ENCODE measurements at places on chromosomes 3 and 15.

GRCh38 chr3:138452436-138452835, 18.0 kb downstream of the ESYT3 start:
- no peak for DNase-seq

DNA sequence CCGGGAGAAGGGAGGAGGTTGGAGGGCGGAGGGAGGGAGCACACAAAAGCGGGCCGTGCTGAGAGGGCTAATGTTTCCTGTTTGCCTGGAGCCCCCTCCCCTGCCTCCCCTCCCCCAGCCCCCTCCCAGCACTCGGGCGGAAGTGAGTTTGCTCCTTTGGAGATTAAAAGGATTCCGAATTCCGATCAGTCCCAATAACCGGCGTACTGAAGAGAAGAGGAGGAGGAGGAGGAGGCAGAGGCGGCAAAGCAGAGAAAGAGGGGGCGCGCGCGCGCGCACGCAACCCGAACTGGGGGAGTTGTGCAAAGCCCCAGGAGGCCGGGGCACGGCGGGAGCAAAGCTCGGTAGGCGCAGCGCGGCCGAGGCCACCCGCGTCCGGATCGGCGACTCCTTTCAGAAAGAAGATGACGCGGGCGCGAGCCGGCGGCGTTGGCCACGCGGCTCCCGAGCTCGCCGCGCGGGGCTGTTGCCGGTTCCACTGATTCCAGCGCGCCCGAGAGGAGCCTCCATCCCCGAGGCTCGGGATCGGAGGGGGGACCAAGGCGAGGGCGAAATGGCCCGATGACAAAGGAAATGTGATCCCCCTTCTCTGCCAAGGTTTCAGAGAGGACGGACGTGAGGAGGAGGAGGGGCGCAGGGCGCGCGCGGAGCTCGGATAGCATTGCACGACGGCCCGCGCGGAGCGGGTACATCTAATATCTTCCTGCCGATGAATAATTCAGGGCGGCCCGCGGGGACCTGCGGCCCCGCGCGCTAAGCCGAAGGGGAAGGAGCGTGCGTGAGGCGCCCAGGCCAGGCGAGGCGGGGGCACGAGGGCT, 1.1 kb upstream of the TRIM71 start:
- peak; percentile 39 for DNase-seq

GRCh38 chr15:43826508-43827341, at the start of gene WDR76:
TSS of gene WDR76 (plus strand) at chr15:43827002. CDS start at chr15:43827033, 31 bp downstream.
- DNase-seq: peak; percentile 34

DNA sequence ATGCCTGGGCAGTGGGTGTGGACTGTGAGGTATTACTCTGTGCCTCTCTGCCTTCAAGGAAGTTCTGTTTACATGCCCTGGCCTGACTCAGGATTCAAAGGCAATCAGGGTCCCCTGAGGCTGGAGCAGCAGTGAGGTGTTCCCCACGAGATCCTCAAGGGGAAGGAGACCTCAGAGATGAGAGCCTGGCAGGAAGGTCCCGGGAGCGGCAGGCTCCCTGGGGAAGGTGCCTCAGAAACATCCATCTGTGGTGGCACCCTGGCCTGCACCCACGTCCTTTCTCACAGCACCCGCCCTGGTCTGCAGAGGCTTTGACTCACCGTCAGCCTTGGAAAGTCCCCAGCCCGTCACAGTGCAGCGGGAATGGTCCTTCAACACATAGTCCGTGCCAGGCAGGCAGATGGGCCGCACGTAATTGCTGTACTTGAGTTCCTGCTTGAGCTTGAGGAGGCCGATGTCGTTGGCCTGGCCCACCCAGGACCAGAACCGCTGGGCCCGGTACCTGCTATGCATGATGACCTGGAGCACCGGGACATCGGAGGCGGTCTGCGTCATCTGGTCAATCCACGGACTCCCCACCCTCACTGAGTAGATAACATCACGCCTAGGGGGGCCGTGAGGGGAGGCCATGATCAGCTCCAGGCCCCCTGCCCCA, 3.6 kb downstream of the PRSS50 start:
- DNase-seq: no peak

- DNase-seq: peak; percentile 14
Measured at GRCh38 chr15:33737687-33738601, 230.4 kb upstream of the CHRM5 start.

- DNase-seq: no peak
Measured at GRCh38 chr3:130792246-130792645, 45.6 kb upstream of the PIK3R4 start.

GRCh38 chr3:101851850-101852714, 2.8 kb downstream of the NFKBIZ start:
- no peak for DNase-seq

GRCh38 chr3:117630885-117631284, 921.3 kb downstream of the TUSC7 start:
- DNase-seq: no peak

DNA sequence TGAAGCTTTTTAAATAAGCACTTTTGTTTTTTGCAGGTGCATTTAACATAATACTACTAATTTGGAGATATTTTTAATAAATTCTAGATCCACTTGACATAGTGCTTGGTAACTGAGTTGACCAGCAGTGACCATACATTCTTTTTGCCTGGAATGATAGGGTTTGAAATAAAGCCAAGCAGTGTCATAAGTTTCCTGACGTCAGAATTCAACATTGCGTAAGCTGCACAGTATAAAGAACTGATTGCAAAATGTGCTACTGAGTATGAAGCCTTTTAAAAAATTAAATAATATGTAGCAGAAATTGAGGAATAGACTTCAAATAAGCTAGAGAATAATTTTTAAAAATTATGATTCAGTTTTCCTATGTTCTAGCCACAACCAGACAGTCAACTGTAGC, 454.6 kb upstream of the ARPP21 start:
- DNase-seq: no peak

- no peak for DNase-seq
Measured at GRCh38 chr3:53215816-53216215, 40.0 kb downstream of the TKT start.

All from SW480 (cell line).